Frontal cortex (tissue), 4 donors: ENCODE measurements at places on chromosomes 16 and 17. TPM values are rescaled to one million over a fixed set of nuclear protein-coding genes. Genes with fewer than 3 reads are reported as not detected.
A peak's percentile ranks its signal among the peaks of the same experiment; 100 is the strongest.

DNA sequence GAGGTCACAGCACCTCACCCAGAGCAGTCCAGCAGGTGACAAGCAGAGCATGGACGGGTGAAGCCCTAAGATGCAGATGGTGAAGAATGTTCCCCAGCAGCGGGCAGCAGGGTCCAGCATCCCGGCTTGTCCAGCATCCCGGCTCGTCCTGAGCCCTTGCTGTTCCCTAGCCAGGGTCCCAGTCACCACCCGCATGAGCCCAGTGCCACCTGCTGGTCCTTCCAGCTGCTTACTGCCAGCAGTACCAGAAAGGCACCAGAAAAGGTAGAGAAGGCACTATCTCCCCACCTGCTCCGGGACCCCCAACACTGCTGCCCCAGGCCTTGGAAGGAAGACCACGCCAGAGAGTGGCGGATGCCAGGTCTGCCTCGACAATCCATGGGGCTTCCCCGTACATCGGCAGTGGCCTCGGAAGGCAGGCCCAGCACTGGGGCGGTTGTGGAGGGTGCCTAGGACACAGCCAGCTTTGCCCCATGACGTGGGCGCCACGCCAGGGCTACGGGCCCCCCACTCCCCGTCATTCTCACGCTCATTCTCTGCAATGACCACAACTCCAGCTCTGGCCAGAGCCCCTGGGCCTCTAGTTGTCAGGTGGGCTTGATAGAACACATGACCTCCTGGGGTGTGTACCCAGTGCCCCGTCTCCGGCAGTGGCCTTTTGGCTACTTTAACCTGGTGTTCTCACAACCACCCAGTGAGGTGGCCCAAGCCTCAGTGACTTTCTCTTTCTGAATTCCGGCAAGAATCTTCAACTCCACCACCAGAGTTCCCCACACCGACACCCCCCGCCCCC is 1.4 kb downstream of the CENPX start:
- peak; percentile 78 for DNase-seq

DNA sequence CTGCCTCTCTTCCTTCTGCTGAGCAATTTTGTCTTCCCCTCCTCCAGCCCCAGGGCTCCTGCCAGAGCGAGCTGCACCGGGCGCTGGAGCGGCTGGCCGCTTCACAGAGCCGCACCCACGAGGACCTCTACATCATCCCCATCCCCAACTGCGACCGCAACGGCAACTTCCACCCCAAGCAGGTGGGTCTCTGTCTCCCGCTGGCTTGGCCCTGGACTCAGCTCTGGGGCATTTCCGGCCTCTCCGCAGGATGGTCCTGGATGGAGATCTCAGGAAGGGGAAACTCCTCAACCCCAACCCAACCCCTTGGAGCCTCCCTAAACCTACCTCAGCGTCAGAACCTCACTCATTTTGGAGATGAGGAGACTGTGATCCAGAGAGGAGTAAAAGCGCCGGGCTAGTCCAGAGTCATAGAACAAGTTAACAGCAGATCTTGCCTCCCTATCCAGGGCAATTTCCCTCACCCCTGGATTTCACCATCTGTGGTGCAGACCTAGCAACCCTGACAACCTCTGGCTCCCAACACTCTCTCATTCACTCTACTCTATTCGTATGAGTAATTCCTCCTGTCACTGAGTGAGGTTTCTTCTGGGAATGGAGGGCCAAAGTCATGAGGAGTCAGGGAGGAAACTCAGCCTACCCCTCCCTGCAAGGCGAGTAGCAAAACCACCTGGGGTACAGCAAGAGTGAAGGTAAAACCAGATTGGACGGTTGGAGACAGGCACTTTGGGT is 10.8 kb downstream of the IGFBP4 start:
- DNase-seq, result no peak

Gene ADCY9
- 6.5 TPM for total RNA-seq

DNA sequence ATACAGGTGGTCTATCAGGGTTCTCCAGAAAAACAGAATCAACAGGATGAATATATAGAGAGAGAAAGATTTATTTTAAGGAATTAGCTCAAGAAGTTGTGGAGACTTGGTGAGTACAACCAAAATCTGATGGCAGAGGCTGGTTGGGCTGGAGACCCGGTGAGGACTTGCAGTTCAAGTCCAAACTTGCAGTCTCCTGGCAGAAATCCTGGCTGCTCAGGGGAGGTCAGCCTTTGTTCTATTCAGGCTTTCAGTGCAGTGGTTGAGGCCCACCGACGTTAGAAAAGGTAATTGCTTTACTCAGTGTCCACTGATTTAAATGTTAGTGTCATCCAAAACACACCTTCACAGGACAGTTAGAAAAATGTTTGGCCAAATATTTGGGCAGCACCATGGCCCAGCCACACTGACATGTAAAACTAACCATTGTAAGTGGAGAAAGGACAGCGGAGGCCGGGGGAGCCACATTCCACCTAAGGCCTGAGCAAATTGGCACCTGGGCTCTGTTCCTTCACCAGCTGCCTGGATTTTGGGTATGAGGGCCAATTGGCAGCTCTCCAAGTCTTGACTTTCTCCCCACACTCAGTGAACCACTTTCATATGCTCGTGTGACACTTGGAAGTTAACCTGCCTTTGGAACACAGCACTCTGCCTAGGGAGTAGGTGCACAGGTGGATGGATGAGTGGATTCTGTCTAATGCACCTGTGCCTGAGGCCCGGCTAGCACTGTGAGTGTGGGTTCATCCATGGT is 54.7 kb downstream of the CACNG5 start:
- no peak for DNase-seq

Gene RGS11
- 6.5 TPM for total RNA-seq

GRCh38 chr16:57544124-57544653 is 1.7 kb downstream of the ADGRG5 start:
- DNase-seq, result no peak

DNA sequence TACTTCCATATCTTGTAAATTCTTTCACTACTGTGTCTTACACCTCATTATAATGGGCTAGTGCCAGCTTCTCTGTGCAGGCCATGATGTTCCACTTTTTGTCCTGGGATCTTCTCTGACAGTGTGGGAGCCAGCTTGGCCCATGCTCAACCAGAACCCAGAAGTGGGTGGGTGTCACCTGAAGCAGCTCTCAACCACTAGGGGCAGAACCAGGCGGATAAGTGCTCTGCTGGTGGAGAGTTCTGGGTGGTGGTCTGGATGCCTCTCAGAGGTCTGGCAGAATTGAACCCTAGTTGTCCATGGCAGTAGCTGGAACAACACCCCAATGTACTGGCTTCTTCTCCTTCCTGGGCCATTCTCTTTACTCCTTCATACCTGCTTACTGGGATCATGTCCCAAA is 254.1 kb upstream of the N4BP1 start:
- DNase-seq, result no peak

GRCh38 chr16:29683543-29684090 is 4.6 kb downstream of the QPRT start:
- DNase-seq, result no peak

Gene G6PC1
- not detected for total RNA-seq

Gene TGFB1I1
- total RNA-seq, result 1.2 TPM

- DNase-seq, result no peak
Measured at GRCh38 chr16:17076818-17077498, 393.8 kb downstream of the XYLT1 start.

- DNase-seq, result no peak
Measured at GRCh38 chr17:14940108-14940937, 324.8 kb downstream of the PMP22 start.

DNA sequence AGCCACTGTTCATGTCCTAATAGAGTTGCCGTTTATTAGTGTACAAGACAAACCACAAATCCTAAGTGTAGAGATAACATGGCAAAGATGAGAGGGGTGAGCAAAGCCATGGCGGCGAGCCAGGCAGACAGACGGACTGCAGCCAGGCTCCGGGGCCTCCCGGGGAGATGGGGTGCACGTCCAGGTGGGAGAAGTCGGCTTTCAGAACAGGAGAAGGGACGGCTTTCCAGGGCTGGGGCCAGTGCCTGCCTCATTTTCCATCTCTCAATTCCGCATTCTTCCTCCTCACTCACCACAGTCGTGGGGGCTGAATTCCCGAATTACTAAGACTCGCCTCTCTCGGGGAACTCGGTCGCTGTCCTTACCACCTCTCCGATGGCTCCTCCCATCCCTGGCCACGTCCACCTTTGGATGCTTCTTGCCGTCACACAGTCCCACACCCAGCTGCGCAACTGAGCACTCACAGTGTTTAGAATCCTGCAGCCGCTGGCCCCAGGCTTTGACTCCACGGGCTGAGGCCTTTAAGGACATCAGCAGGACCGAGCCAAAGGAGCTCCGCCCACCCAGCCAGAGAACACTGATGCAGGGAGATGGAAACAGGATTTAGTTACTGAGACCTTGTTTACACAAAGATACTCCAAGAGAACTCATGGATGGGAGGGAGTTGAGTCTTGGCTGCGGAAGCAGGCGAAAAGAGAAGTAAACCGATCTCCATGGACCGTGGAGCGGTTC is 59.7 kb downstream of the RNF112 start:
- DNase-seq, result no peak

Gene NPIPB9
- total RNA-seq, result 2.4 TPM

Gene APOH
- not detected for total RNA-seq
